ENCODE measurements at places on chromosomes 11 and 22.

GRCh38 chr11:99446400-99446799 is 425.7 kb downstream of the CNTN5 start:
- no peak for DNase-seq

DNA sequence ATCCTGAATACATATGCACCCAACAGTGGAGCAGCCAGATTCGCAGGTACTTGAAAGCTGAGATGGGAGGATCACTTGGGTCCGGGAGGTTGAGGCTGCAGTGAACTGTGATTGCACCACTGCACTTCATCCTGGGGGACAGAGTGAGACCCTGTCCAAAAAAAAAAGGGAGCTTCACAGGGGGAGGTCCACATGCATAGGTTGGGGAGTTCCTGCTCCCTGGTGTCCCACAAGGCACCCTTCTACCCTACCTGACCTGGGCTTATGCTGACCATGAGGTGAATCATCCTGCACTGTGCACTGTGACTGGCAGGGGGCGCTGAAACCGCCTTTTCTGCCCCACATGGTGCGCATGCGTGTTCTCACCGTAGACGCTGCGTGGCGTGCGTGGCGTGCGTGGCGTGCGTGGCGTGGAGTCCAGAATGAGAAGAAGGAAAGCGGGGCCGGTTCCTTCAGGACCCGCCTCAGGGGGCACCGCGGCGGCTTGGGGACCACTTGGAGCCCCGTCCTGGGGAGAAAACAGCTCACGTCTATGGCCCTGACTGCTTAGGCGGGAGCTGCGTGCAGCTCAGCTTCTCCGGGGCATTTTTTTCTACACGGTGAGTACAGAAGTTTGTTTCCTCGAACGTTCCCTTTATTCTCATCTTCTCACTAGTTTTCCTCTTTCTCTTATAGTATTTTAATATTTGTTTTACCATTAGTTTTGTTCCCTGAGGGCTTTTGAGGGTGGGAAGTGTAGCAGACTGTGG is 116.6 kb upstream of the GRK3 start:
- peak; percentile 89 for DNase-seq

DNA sequence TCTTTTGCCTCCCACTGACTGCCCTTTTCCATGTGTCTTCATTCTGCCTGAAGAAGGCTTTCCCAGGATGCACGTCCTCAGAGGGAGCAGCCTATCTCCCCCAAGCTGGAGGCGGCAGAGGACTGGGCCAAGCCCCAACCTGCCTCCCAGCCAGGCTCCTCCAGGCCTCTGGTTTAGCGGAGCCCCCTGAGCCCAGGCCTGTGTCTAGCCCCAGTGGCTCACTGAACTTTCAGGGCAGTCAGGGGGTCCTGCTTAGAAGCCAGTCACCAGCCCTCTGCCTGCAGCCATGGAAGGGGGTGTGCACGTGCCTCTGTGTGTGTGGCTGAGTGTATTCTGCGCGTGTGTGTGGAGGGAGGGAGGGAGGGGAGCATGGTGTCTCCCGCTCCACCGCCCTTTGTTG is 10.4 kb upstream of the GRK2 start:
- no peak for DNase-seq

GRCh38 chr22:19892257-19892879 is 37.7 kb upstream of the GNB1L start:
- DNase-seq: no peak

DNA sequence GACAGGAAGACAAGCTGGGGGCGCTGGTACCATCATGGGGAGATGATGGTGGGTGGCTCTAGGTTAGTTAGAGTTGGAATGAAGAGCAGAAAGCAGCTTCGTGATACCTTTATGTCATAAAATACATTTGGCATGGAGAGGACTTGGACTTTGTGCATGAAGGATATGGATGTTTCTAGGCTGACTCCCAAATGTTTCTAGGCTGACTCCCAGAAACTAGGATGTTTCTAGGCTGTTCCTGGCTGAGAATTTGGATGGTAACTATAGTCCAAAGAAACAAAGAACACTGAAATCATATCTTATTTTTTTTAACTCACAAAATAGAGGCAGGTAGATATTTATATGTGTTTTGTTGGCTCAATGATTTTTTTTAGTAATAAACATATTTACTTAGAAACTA is 89.4 kb upstream of the VPREB1 start:
- no peak for DNase-seq

GRCh38 chr11:69695581-69695980 is 8.2 kb downstream of the FGF19 start:
- DNase-seq: no peak

DNA sequence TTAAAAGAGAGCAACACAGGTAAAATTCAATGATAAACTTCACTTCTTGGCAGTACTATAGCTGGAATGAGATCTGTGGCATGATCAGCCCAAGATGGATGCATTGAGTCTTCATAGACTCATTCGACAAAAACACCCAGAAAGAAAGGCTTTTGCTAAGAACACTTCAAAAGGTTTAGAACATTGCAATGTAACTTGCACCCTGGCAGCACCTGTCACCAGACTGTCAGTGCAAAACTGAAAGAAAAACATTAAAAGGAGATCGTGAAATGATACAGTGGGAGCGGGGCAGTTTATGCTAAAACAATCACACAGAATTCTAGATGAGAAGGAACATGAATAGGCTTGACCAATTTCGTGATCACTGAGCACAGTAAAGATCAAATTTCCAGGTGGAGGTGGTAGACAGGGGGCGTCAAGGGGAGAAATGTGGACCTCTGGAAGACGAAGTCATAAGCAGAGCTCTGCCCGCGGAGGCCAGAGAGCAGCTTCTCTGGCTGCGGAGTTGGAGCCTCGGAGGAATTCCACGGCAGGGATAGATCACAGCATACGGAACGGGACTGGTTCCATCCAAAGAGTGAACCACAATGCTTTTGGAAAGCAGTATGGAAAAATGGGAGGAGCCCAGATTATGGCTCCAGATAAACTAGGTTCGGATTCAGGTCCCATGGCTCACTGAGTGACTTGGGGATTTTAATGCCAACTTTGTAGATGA is 11.9 kb downstream of the VSIG10L2 start:
- DNase-seq: no peak

DNA sequence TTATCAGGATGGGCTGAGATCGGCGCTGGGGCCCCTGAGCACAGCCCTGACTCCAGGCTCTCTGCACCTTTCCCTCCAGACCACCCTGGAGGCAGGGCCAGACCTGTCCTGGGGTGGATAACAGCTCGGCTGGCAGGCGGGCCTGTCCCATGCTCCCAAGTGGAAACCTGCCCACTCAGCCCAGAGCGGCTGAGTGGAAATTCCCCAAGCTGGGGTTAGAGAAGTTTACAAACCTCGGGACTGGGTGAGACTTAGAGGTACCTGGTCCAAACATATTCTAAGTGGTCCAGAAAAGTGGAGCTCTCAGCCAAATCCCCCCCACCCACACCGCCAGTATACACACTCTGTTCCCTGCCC is 4.8 kb upstream of the FXYD2 start:
- DNase-seq: no peak

- no peak for DNase-seq
Observed at GRCh38 chr11:56700242-56700913, 1.5 kb downstream of the OR9G1 start.

- DNase-seq: no peak
Observed at GRCh38 chr11:118699506-118700220, 20.2 kb upstream of the TREH start.

DNA sequence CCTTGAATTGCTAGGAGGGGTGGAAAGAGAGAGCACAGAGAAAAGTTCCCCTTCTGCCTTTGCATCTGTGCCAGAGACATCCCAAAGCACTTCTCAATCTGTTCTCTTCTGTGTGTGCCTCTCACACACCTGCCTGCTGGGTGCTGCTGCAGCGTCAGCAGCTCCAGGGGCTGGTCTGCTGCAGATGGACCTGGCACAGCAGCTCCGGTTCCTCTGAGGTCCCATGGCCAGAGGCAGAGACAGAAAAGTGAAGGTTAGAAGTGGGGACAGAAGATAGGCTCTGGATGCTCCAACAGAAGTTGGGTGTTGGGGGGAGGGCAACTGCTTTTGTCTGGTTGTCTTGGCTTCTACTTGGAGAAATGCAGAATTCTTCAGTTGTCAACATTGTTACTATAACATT is 48.9 kb upstream of the KIRREL3 start:
- no peak for DNase-seq

GRCh38 chr11:10556590-10556989 is 11.9 kb downstream of the LYVE1 start:
- no peak for DNase-seq

GRCh38 chr11:6345366-6345765 is 25.1 kb upstream of the CAVIN3 start:
- no peak for DNase-seq

DNA sequence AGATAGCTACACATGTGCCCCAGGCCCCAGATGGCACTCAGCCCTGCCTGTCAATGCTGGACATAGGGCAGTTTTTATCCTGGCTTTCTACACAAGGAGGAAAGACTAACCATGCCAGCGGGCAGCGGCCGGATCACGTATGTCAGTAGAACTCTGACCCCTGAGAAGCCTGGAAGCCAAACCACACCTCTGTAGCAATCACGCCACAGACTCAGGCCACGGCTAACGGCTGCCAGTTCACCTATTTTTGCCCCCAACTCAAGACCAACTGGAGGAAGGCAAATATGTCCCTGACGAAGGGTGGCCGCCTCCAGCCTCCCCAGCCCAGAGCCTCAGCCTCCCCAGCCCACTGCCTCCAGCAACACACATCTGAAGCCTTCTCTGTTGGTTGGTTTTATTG is 7.2 kb upstream of the CD81 start:
- DNase-seq: no peak

DNA sequence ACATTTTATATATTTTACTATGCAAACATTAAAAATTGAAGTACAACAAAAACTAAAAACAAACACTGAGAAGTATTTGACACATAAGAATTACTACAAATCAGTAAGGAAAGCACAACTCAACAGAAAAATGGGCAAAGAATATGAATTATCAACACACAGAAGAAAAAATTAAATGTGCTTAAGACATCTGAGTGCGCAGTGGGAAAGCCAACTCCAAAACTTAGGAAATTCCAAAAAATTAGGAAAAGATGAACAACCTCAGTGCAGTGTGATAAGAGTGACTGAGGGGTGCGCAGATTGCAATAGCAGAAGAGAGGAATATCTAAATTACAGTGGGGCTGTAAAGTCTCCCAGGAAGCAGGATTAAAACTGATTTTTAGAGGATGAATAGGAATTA is 1.9 kb upstream of the TMEM41B start:
- no peak for DNase-seq

DNA sequence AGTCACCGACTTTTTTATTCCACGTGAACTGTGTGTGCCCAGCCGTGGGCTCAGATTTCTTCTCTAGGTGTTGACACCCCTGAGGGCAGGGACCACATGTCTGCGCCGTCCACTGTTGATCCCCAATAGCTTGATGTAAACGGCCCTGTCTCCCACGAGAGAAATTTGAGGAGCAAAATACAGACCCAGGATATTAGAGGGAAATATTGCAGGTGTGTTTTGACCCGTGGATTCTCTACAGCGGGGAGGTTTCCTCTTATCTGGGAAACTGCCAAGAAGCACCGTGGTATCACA is 437.5 kb downstream of the TBC1D22A start:
- DNase-seq: no peak

DNA sequence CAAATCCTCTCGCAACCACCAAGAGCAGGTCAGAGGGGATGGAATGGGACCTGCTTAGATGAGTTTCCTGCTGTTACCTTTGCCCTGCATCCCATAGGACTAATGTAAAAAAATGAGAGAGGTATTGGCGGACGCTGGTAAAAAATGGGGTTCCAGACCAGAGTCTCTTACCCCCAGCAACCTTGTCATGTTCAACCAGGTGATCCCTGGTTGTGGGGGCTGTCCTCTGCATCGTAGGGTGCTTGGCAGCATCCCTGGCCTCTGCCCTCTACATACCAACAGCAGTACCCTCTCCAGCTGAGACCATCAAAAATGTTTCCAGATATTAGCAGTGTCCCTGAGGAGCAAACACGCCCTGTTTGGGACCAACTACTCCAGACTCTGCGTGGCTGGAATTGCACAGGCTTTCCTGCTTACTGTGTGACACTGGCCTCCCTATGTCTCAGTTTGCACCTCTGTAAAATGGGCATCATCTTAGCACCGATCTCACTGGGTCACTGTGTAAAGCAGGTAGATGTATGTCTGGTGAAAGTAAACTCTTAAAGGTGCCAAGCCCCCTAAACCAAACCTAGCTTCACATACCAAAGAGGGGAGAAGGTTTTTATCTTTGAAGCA is 1.5 kb downstream of the APOL6 start:
- DNase-seq: no peak

DNA sequence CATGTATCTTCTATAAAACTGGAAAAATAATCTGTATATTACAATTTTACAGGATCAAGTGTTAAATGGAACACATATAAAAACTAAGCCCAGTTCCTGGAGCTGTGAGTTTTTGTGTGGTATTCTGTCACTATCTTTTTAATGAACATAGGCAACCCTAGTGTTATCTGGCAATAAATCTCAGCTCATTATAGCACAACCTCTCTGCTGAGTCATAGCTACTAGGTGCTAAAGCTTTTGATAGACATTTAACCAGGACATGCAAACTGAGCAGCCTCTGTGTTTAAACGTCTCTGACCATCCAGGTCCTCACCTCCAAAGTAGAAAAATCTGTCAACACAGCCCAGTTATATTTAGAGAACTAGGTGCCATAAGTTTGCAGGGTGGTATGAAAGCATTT is 91.0 kb upstream of the CARD18 start:
- DNase-seq: peak; percentile 24

DNA sequence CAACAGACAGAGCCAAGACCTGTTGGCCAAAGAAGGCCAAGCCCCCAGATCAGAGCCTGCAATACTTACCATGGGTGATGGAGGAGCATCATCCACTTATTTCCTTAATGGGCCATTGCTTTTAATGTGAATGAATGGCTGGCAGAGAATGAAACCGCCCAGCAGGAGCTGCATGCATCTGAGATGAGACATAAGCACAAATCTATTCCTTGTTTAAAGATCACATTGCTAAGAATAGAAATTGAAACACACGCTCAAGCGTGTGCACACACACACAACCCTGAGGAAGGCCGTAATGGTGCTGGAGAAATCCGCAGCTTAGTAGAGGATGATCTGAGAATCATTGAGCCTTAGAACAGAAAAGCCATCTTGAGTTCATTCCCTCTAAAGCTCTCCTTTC is 5.3 kb upstream of the RRAS2 start:
- peak; percentile 21 for DNase-seq

DNA sequence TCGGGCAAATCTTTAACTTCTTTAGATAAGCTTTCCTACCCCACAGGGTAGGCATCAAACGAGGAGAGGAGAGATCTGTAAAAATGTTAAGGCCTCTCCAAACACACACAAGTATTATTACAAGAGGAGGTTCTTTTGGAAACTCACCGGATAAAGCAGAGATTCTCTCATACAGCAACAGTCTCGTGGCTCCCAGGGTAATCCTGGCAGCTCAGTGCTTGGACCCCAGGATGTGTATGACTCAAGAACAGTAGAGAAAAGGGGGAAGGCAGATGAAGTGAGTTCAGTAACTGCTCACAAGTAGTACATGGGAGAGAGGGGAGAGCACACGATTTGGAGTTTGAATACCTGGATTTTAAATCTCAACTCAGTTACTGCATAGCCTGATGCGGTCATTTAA is 120.9 kb downstream of the FEZ1 start:
- no peak for DNase-seq

GRCh38 chr11:8178297-8178696 is 9.5 kb upstream of the RIC3 start:
- no peak for DNase-seq

- peak; percentile 68 for DNase-seq
Observed at GRCh38 chr22:33920197-33920540, at the start of gene LARGE1. Gene LARGE1, minus strand, starts transcription at chr22:33920476.

All from astrocyte of the hippocampus (primary cell).